ENCODE measurements at places on chromosomes 6 and 20.

DNA sequence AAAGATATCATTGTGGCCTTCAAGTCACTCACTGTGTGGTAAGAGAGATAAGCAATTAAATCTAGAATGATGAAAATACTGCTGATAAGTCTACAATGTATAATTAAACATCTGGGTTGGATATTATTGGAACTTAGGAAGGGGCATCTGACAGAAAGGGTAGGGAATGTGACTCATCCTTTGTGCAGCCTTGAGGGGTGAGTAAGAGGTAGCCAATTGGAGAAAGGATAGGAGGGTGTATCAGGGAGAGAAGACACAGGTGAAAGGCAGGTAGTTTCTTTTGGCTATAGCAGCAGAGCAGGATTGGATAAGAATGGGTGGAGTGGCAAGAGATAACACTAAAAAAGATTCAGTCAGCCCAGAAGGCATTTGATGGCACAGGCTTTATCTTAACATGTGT lies 182.0 kb downstream of the COL21A1 start:
- DNase-seq = no peak

DNA sequence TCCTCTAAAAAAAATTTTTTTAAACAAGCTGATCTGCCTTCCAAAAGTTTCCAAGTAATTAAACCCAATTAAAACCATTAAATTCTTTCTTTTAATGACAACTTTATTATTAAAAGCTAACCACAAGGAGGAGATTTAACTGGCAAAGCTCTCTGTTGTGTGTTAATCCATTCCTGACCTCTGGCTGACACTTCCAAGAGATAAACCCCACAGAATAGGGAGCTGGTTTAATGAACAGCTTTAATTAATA lies 230.8 kb downstream of the EYA2 start:
- no peak for DNase-seq

GRCh38 chr20:3258429-3258828 lies 19.4 kb upstream of the SLC4A11 start:
- no peak for DNase-seq

DNA sequence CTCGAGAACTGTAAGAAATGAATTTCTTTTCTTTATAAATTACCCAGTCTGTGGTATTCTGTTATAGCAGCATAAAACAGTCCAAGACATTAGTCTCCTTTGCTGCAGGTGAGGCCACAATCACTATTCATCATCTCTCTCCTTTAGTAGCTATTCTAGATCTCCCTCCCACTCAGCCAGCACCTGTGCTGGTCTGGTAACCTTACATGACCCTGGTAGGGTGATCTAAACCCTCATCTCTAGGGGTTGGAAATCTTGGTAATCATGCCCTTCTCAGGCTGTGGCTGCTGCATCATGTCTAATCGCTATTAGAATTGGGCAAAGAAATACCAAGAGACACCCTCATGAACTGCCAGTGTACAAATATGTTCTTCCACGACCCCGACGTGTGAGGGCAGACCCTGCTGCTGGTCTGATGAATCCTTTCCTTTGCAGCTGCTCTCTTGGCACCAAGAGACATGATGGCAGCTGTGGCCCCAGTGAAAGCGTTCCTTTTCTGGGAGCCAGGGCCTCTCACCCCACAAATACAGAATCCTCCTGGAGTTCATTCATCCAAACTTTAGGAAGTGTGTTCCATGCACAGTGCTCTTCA lies 23.0 kb upstream of the IGF2R start:
- no peak for DNase-seq

DNA sequence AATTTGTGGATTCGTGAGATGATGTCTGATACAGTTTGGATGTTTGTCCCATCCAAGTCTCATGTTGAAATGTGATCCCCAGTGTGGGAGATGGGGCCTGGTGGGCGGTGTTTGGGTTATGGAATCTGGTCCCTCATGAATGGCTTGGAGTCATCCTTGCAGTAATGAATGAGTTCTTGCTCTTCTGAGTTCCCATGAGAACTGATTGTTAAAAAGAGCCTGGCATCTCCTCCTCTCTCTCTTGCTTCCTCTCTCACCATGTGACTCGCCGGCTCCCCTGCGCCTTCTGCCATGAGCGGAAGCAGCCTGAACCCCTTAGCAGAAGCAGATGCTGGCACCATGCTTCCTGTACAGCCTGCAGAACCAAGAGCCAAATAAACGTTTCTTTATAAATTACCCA lies 30.5 kb upstream of the RPP40 start:
- DNase-seq = no peak

DNA sequence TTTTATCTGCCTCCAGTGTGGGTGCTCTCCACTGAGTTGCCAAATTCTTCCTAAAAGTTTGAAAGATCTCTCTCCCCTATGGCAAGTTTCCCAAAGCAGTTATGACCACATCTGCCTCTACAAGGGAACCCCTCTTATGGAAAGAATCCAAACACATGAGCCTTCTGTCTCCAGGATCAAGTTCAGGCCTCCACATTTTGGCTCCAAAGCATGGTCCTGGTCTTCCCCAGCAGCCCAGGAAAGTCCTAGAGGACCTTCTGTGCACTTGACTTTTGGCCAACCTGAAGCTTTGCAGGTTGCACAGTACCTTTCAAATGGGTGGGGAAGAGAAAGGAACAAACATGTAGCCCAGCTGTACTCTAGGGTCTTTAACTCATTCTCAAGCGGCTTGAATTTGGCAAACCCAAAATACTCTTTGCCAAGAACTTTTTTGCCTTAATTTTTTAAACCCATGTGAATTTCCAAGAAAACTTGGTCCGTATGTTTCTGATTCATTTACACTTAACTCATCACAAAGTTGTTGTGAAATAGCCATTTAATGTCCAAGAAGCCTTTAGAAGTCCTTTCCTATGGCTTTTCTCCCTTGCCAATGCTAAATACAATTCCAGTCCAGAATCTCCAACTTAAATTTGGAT lies 240.1 kb upstream of the TBX18 start:
- DNase-seq = no peak

DNA sequence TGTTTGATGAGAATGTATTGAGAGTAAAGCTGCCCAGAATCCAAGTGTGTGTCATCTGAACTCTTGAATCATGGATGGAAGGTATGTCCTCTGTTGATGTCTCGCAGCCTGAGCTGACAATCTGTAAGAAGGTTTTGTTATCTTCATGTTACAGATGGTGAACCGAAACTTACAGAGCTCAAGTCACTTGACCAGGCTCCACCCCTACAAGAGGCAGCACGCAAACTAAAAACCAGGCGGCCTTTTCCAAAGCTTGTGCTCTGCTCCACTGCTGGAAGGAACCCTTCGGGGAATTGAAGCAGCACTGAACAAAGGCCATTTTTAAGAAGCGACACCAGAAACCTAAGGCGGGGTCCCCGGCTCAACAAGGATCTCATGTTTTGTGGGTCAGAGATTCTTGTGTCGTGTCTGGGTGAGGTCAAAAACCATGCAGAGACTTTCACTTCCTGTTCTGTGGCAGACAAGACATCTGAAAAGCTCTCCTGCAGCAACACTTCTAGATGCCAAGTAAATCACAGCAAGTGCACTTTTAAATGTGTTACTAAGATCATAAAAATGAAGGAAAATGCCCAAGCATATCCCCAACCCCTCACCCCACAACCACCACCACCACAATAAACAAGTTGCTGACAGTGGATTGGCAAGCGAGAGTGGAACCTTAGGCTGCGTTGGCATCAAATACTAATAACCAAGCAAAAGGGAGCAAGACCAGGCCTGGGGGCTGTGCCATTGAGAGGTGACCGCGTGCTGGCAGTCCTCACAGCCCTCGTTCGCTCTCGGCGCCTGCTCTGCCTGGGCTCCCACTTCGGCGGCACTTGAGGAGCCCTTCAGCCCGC lies 27.3 kb downstream of the NQO2 start:
- no peak for DNase-seq

DNA sequence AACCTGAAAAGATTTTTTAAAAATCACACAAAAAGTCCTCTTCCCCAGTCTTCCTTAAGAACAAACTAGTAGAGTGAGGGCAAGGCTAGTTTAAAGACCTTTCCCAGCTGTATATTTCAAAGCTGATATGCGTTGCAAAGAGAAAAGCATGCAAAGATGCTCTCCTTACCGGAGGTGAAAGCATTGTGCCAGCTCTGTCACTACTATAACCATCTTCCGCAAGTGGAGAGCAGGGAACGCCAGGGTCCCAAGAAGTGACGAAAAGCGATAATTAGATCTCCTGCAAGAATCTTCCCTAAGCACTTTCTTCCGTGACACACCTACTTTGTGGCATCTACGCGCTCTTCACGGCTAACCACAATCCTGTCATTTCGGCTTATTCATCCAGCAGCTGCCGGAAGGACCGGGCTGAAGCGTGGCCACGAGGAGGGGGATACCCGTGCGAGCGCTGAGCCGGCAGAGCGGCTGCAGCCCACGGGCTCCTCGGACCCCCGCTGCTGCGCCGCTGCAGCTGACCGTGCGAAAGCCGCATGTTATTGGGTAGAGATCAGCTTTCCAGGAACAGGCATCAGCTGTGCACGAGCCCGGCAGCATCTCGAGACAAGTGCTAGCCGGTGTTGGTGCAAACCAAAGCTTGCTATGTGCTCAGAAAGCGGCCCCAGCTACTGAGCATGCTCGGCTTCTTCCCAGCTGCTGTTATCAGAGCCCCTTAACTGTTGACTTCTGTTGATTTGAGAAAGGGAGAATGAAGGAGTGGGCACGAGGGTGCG lies 57.2 kb upstream of the ARHGAP18 start:
- no peak for DNase-seq

- DNase-seq = no peak
These were observed 166.3 kb upstream of the PRSS16 start for GRCh38 chr6:27081188-27081587.

GRCh38 chr20:13995841-13996240 lies 525 bp downstream of the MACROD2 start:
- no peak for DNase-seq

DNA sequence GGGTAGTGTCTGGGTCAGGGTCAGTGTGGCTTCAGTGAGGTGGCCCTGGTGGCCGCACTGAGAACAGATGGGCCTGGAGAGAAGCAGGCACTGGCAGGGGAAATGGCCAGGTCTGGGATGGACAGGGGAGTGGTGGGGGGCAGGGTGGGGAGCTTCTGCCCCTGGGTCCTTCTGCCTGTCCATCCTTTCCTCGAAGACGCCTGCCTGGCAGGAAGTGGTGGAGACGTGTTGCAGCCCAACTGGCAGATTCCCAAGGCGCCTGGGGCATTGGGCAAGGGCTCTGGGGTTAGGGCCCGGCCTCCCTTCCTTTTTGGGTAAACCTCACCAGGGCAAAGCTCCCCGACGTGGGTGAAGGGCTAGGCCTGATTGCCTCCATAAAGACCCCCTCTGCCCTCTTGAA lies 10.4 kb downstream of the SRC start:
- peak; percentile 67 for DNase-seq

GRCh38 chr6:109527989-109528388 lies 45.0 kb upstream of the ZBTB24 start:
- DNase-seq = no peak

GRCh38 chr6:109008537-109009235 lies 86.0 kb downstream of the SESN1 start:
- no peak for DNase-seq

DNA sequence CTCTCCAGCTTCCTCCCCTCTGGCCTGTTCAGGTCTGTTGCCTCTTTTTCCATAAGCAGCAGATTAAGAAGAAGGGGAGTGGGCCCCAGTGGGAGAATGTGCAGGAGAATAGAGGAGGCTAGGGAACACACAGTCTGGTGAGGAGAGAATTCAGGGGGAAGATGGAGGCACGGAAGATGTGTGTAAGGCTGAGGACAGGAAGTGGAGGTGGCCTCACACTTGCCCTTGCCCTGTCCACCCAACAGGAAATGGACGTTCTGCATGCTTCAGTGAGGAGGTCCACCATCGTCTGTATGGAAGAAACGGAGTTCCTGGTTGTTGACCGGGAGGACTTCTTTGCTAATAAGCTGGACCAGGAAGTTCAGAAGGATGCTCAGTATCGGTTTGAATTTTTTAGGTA lies 16.0 kb downstream of the CNBD2 start:
- no peak for DNase-seq

GRCh38 chr6:52304983-52305390 lies 20.4 kb upstream of the MCM3 start:
- no peak for DNase-seq

GRCh38 chr6:21748343-21749056 lies 154.9 kb downstream of the SOX4 start:
- DNase-seq = no peak

DNA sequence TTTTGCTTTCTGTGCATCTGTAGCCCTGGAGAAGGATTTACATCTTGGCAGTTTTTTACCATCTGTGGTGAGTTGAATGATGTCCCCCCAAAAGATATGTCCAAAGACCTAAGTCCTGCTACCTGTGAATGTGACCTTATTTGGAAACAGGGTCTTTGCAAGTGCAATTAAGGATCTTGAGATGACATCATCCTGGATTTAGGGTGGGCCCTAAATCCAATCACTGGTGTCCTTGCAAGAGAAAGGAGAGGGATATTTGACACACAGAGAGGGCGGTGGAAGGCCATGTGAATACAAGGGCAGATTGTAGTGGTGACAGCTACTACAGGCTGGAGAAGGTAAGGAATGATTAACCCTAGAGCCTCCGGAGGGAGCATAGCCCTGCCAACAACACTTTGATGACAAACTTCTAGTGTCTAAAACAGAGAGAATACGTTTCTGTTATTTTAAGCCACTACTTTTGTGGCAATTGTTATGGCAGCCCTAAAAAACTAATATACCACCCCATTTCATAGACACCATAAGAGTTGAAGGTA lies 35.1 kb downstream of the MKKS start:
- DNase-seq = no peak

DNA sequence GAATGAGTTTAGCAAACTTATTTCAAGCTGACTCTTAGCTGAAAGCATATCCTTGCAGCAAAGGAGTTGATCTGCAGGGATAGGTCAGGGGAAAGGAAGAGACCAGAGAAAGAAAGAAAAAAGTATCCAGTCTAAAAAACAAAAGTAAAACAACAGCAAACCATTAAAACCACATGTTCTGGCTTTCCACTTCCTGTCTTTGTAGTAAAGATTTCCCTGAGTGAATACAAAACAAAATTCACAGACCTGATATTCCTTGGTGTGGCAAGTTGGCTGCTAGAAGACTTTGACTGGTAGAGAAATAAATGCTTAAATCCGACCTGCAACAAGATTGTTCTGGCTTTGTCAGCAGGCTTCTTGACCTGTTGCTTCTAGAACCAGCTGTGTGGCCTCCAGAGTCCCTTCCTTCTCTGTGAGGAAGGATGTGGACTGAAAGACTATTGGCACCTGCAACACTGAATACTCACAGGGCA lies 23.4 kb upstream of the MCM3 start:
- no peak for DNase-seq

Data from NCI-H226 (cell line).